ENCODE measurements at places on chromosomes 16 and 17. TPM values are rescaled to one million over a fixed set of nuclear protein-coding genes. Genes with fewer than 3 reads are reported as not detected.

The PKMYT1 gene
- total RNA-seq, result 2.9 TPM

The PMFBP1 gene
- 0.19 TPM for total RNA-seq

The SLC9A5 gene
- 0.84 TPM for total RNA-seq

The FOXL1 gene
- 0.60 TPM for total RNA-seq
